Urothelium cell line (cell line): ENCODE measurements at places on chromosomes 7 and 10.

DNA sequence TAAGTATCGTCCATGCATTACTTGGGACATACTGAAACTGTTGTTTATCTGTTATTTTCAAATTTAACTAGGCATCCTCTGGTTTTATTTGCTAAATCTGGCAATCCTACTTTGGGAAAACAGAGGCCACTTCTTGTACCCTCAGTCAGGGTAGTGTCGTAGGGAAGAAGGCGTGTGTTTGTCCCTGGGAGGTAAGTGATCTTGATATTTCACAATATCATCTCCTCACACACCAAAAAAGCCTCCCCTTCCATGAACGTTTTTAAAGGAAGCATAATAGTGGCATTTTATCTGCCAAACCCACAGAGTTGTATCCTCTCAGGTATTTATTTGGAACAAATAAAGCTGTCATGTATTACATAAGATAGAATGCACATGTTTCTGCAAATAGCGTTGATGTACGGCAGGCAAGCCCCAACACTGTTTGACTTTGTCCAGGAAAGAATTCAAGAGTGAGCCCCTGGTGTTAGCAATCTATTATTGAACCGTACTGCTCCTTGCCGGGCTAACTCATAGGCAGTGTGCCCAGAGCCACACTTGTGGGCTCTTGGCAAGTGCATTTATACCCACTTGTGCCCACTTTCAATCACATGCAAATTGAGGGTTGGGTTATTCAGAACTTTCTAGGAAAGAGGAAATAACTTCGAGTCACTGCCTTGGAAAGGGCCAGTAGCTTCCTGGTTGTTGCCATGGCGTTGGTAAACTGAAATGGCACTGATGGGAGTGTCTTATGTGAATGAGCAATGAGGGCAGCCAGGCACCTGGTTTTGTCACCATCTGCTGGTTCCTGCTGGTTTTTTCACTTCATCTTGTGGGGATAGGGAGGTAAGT lies 266.0 kb downstream of the USP6NL start:
- DNase-seq = no peak

DNA sequence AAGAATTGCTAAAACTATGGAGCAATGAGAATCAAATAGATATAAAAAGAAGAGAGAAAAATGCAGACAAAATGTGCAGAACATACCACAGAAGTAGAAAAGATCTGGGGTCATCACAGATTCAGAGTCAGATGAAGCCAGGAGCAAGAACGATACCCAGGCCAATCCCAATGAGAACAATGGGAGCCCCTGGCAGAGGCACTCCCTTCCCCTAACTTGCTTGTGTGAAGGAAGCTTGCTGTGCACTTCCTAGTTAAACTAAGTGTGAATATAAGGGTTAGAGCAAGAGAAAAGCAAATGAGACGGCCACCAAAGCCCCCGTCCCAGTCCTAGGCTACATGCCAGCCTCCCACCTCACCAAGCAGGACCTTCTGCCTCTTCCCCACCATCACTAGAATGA lies 12.7 kb downstream of the PARP12 start:
- no peak for DNase-seq

DNA sequence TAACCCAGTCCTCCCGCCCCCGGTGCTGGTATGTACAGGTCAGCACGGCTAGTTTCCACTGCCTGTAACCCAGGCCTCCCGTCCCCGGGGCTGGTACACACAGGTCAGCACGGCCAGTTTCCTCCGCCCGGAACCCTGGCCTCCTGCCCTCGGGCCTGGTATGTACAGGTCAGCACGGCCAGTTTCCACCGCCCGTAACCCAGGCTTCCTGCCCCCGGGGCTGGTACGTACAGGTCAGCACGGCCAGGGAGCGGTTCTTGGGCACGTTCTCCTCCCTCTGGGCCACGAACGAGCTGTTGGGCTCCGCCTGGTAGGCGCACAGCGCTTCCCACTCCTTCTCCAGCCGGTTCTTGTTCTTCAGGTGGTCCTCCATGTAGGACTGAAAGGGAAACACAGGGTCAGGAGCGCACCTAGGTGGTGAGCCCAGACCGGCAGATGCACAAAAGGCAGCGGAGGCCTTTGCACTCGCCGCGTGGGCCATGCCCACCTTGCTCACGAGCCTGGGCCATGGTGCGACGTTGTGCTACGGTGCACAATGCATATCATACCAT lies 284.4 kb downstream of the DNAJB6 start:
- no peak for DNase-seq

GRCh38 chr7:44847920-44848634 lies at the start of gene H2AZ2:
H2AZ2 (minus strand) TSS chr7:44848087; CDS start chr7:44847971, 116 bp downstream.
- DNase-seq = peak; percentile 100

GRCh38 chr7:126637538-126637937 lies 615.2 kb downstream of the GRM8 start:
- DNase-seq = no peak

GRCh38 chr10:46530249-46531186 lies 25.9 kb downstream of the GPRIN2 start:
- no peak for DNase-seq

GRCh38 chr10:127926455-127926854 lies 19.6 kb downstream of the PTPRE start:
- no peak for DNase-seq

DNA sequence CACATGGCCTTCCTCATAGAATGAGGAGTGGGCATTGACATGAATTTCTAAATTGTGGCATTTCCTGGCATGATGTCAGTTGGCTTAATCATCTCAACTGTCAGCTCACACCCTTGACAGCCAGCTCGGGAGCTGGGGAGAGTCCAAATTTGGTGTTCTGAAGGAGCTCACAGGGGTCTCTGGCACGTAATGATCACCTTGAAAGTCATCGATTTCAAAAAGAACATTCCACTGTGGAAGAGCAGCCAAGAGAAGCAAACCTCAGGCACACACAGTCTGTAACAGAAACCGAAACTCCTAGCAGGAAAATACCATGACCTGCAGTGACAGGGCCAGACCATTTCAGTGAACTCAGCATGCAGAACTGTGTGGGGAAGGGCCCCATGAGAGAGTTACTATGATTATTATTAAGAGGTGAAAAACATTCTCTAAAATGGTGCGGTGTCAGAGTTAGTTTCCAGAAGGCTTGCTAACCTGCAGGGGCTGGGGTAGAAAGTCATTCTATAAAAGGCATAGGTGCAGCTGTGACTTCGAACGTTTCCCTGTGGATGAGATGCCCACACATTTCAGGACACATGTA lies 26.4 kb upstream of the KLF6 start:
- DNase-seq = no peak

DNA sequence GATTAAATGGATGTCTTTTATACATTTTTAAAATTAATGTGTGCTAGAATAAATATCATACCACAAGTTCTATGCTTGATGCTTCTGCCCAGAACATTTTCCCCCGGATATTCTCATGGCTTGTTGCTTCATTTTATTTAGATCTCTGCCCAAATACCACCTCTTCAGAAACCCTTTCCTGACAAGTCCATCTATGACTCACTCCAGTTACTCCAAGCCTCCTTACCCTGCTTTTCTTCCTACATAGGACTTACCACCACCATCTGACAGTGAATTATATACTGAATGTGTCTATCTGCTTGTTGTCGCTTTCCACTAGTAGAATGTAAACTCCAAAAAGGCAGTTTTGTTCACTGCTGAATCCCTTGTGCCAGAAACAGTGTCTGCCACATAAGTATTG lies 19.1 kb upstream of the ERVW-1 start:
- no peak for DNase-seq

- DNase-seq = no peak
Observed at GRCh38 chr7:123734498-123734897, 14.3 kb downstream of the WASL start.

- peak; percentile 67 for DNase-seq
Observed at GRCh38 chr10:48655411-48656240, 29.0 kb upstream of the WDFY4 start.

GRCh38 chr7:129122078-129122750 lies 22.3 kb upstream of the TSPAN33 start:
- DNase-seq = no peak

- DNase-seq = no peak
Observed at GRCh38 chr7:102189756-102190155, 96.9 kb upstream of the SH2B2 start.

DNA sequence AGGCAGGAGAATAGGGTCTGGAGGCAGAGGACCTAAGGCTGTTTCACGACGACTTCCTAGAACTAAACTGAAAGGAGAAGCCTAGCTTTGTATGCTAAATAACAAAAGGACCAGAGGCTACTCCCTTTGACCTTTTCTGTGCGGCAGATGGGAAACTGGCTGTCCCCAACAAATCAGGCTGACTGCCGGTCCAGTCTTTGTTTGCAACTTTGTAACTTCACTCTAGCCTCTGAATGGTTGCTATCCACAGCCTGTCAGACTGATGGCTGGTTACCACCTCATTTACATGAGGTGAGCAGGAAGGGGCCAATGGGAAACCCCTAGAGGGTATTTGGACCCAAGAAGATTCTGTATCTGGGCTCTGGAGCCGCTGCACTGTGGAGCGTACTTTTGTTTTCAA lies 132.6 kb upstream of the SHH start:
- DNase-seq = no peak

DNA sequence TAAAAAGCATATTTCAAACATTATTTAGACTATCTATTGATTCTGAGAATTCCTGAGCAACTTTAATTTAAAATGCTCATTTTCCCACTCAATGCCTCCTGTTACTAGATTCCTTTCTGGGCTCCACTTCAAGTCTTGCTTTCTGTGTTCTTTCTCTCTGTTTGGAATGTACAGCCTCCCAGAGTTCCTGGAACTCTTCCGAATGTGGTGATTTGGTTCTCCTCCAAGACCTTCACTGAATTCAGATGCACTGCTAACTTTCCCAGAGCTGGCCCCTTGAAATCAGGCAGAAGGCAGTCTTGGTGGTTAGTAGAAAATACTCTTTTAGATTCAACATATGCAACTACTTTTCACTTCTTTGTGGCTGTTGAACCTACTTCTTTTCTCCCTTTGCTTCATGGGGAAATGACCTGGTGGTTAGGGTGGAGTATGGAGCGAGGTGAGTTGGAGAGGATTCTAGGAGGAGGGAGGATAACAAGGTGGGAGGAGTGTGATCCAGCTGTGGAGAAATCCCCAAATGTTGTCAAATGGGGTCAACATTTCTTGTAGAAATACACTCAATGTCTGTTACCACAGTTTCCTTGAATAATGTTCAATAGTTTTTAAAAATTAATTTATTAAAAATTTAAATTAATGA lies 27.9 kb upstream of the CCDC7 start:
- DNase-seq = no peak

DNA sequence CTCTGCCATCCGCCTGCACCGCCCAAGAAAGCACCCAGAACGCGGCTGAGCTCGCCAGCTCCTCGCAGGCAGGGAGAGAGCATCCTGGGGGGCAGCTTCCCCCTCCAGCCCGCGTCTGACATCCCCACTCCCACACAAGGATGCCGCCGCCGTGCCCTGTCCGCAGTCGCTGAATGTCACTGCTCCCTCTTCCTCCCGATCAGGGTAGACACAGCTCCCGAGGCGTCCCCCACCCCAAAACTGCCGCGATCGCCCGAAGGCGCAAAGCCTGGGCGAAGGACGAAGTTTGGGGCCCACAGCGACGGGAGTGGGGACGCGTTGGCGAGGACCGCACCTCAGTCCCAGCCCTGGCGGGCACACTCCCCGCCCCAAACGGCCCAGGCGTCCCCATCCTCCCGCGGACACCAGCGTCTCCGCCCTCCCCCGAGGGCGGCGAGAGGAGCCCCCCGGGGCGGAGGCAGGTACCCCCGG lies 1.5 kb upstream of the KAT6B start:
- DNase-seq = peak; percentile 23

DNA sequence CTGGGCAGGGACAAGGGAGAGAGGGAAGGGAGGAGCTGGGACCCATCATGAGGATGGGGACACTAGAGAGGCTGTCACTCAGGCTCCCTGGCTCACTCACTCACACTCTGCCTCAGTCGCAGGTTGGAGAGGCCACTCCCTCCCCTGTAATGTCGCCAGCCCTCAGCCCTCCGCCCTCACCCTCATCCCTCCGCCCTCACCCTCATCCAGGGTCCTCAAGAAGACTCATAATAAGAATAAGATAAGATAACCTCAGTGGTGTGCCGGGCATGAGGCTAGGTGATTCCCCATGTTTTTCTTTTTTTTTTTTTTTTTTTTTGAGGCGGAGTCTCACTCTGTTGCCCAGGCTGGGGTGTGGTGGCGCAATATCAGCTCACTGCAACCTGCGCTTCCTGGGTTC lies 92.2 kb downstream of the GTF2IRD1 start:
- DNase-seq = no peak

DNA sequence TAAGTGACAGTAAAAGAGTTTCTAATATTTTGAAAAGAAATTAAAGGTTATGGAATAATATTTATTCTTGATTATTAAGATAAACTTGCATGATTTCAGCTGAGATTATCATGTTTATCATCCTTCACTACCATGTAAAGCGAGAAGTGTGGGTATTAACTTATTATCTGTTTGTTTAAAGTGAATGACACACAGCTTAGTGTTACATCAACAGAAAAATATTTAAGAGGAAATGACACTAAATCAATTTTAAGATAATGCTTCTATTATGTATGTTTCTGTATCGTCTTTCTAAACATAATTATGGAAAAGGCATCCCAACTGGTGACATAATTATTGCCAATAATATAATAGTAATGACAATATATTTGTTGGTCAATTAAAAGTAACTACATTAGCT lies 213.1 kb downstream of the PCDH15 start:
- DNase-seq = no peak

DNA sequence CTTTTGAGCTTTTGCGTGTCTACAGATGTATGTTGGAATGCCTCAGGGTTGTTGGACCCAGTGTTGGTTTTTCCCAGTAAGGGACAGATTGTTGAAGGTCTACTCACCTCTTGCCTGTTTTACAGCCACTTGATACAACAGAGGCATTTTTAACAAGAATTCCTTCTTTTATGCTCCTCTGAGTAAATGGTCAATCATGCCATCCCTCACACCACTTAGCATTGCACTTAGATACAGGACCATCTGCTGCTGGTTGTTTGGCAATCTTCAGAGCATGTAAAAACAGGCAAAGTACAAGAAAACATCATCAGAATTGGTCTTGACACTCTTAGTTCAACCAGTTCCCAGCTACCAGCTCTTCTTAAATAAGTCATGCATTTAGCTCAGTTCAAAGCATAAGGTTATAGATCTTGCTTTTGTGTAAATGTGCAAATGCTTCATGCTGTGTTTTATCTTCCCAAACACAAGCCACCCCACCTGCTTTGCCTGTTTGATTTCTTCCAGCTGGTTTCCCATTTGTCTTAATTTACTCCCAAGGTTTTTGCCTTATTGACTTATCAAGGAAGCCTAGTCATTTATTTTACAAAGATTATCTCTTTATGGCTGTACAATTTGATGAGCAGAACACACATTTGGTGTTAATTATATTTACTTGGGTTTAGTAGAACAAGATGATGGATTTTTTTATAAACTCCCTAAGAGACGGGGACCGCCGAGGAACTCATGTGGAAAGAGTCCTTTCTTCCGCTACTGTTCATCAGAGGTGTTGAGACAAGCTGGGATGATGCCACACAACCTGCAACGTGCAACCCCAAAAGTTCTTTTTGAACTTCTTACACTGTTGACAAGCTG lies 136.6 kb downstream of the AHR start:
- no peak for DNase-seq

GRCh38 chr10:79379512-79380124 lies 32.3 kb downstream of the PPIF start:
- DNase-seq = no peak

- DNase-seq = no peak
Observed at GRCh38 chr10:79340646-79341244, 6.5 kb upstream of the PPIF start.

GRCh38 chr10:6386346-6386745 lies 183.6 kb downstream of the PFKFB3 start:
- DNase-seq = no peak
